Stimulated activated CD4-positive, alpha-beta T cell treated with anti-CD3 and anti-CD28 coated beads, Interleukin-1b, Interleukin-23, amount 100 ng/mL, for 1 hour (primary cell): ENCODE measurements at places on chromosomes 12 and 14.

GRCh38 chr12:55933169-55933798 lies 2.3 kb downstream of the DGKA start:
- no peak for DNase-seq

DNA sequence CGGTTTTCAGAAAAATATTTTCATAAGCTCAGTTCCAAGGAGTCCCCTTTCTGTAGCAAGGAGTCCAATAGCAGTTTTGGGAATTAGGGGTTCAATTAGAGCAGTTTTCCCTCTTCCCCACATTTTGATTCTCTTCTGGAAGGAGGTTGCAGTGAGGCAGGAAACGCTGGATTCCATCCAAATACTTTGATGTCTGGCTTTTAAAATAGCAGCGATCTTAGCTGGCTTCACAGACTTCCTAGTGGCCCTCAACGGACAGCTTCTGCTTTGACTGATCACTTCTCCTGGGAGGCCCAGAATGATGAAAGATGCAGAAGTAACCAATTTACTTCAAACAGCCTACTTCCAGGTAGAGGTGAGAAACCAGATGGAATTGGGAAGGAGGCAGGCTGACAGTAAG lies 63.1 kb downstream of the C12orf75 start:
- DNase-seq: no peak

- no peak for DNase-seq
Observed at GRCh38 chr12:67474934-67475620, 173.5 kb upstream of the DYRK2 start.

DNA sequence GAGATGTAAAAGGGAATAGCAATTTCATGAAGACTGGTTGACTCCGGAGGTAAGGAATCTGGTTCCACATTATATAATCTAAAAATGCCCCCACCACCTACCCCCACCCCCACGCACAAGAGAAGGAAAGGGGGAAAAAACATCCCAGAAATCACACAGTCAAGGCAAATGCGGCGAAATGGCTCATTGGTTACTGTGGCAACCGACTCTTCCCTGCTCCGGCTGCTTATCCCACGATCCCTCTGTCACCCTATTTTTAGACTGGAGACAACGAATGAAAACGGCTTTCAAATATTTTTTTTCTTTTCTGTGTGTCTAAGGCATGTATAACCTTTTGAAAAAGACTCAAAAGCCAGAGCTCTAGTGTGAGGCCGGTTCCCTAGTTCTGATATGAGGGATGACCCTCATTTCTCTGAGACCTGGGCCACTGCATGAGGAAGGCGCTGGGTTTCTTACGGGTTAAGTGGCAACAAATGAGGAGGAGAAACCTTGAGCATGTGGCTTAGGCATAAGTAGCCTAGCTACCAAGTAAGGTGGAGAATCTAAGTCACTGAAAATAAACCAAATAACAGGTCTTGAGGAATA lies 148.3 kb upstream of the GRIN2B start:
- DNase-seq: no peak

- DNase-seq: no peak
Observed at GRCh38 chr14:36944307-36945010, 227.9 kb downstream of the SLC25A21 start.

- DNase-seq: no peak
Observed at GRCh38 chr12:12171991-12172511, 94.8 kb downstream of the LRP6 start.

DNA sequence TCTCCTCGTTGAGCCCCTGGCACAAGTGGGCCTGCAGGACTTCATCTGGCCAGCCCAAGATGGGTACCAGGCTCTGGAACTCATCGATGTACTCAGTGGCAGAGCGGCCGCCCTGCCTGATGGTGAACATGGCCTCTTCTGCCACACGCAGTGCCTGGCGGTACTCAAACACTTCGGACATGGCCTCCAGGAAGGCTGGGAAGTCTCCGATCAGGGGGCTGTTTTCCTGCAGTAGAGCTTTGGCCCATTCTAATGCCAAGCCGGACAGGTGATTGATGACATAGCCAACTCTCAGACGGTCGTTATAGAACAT lies 19.8 kb downstream of the RTL1 start:
- DNase-seq: no peak

- DNase-seq: no peak
Observed at GRCh38 chr14:96268431-96269358, 12.7 kb downstream of the BDKRB1 start.

- DNase-seq: no peak
Observed at GRCh38 chr12:21485998-21486397, 15.4 kb downstream of the RECQL start.

GRCh38 chr14:76465664-76466063 lies 89.7 kb downstream of the ESRRB start:
- no peak for DNase-seq

- no peak for DNase-seq
Observed at GRCh38 chr14:97306760-97307246, 509.6 kb downstream of the VRK1 start.

- no peak for DNase-seq
Observed at GRCh38 chr12:97223419-97223818, 239.2 kb upstream of the RMST start.

DNA sequence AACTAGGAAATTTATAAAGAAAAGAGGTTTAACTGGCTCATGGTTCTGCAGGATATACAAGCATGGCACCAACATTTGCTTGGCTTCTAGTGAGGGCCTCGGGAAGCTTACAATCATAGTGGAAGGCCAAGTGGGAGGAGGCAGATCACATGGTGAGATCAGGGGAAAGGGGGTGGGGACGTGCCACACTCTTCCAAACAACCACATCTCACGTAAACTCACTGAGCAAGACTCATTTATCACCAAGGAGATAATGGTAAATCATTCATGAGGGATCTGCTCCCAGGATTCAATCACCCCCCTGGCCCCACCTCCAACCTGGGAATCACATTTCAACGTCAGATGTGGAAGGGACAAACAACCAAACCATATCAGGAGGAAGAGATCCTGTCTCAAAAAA lies 35.8 kb downstream of the NUMB start:
- no peak for DNase-seq

DNA sequence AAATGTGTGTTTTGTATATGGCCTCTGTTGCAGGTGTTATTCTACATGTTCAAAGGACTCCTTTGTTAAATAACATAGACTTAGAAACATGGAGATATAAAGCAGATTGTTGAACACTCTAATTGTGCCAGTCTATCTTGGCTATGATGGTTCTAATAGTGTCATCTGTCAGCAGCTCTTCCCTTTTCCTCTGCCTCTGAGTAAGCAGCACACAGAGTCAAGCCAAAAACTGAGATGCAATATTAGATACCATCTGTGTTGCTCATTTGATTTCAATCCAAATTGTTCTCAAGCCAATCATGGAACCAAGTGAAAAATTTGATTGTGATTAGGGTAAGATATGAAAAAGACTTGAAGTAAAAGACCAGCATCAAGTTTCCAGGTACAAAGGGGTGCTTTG lies 871.1 kb upstream of the MGAT4C start:
- no peak for DNase-seq

GRCh38 chr12:21921436-21921835 lies 19.8 kb downstream of the ABCC9 start:
- no peak for DNase-seq

DNA sequence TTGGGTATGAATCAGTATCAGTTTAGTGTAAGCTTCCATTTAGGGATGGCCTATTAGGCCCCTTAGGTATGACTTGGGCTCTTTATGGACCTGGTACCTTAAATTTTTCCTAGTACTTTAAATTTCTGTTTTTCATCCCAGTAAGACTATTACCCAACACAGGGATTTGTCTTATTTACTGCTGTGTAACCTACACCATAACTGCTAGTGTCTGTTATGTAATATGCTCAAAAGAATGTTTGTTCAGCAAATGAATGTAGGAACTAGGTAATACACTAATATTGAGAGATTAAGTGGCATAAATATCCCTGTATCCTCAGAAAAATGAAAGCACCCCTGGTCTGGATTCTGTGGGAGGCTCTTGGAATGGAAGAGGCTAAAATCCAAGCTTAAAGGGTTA lies 63.7 kb upstream of the YARS2 start:
- no peak for DNase-seq

- DNase-seq: no peak
Observed at GRCh38 chr14:73249564-73250316, 12.4 kb downstream of the PAPLN start.

- DNase-seq: no peak
Observed at GRCh38 chr14:81277096-81277495, 56.3 kb upstream of the GTF2A1 start.

DNA sequence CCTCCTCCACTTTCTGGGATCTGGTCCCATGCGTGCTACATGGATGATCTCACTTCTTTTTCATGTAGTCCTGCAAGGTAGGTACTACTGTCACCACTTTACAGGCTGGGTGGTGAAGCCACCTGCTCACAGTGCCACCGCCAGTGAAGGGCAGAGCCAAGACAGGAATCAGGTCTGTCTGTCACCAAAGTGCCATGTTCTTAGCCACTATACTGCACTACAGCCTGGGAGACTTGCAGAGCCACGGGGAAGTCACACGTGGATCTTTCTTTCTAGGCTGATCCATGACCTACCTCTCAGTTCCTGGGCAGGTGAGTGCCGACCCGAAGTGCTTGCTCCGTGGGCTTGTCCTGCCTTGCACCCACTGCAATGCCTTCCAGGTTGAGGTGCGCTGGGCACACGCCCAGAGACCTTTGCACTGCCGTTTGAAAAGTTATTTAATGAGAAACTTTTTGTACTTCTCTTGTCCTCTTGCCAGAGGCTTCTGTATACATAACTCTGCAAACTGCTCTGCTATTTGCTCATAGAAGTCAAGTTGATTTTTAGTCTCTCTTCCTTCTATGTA lies 19.7 kb upstream of the CLMN start:
- no peak for DNase-seq

GRCh38 chr12:1811948-1812291 lies 8.4 kb upstream of the LRTM2 start:
- DNase-seq: no peak

DNA sequence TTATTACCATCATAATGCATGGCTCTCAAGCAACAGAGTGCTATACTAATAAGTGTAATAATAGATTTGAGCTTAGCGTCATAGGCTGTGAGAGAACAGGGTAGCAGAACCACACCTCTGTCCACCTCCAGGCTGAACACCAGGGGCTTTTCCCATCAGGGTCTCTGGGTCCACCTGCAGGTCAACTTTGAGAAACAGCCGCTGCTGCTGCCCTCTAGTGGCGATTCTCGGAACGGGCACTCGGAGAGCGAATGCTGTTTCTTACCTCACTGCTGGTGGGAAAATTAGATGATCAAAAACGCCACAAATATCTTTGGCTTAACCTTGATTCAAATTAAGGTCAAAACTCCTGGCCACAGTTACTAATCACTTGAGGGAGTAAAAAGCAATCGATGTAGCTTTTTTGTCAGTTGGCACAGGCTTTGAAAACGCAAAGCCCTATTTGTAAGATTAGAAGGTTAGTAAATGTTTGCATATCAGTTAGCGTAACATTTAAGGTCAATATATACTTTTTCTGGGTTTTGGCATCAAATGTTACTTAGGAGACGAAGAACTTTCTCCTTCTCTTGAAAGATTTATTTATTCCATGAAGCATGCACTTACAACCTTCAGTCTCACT lies 127.9 kb upstream of the TMEM132D start:
- DNase-seq: peak; percentile 41

DNA sequence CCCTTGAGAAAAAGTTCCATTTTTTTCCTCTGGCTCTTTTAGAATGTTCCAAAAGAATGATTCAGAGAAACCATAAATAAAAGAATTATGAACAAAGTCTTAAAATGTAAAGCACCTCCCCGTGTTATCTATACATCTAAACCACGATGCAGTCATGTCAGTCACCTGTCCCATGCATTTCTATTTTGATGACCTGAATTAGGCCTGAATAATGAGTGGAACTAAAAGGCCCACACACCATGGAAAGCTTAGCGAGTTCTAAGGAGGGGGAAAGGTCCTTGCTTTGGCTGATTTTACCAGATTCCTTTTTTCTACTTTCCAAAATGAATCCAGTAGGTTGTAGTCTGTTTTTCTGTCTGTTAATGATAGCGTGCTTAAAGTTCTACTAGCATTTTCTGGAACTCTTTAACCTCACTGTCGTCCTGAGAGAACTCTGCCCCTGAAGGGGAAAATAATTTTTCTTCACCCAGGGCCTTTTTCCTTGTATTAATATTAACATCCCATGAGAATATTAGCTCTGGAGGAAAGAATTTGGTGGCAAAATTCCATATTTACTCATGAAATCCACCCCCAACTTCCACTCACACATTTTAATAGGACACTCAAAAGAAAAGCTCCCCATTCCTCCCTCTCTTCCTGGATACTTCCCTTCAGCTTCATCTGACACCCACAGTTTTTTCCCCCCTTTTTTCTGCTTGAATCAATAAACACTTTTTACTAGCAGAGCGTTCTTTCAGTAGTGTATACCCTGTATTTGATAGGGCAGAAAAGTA lies 266.3 kb upstream of the DIO2 start:
- no peak for DNase-seq

DNA sequence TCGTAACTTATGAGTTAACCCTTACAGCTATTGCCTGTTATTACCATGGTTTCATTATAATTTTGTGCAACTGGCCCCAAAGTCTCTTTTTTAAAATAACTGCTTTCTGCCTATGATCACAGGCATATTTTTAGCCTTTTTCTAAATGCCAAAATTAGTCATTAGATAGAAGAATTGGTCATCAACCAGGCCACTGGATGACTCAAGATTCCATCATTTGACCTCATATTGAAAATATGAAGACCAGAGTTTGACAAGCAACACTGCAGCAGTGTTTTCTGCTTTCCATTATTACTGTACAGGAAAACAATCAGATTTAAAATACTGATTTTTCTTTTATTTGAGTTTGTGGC lies 54.7 kb upstream of the OTOGL start:
- DNase-seq: no peak

- DNase-seq: no peak
Observed at GRCh38 chr12:29316752-29317151, 64.2 kb downstream of the ERGIC2 start.

- DNase-seq: no peak
Observed at GRCh38 chr14:77037938-77038568, 9.5 kb upstream of the IRF2BPL start.

DNA sequence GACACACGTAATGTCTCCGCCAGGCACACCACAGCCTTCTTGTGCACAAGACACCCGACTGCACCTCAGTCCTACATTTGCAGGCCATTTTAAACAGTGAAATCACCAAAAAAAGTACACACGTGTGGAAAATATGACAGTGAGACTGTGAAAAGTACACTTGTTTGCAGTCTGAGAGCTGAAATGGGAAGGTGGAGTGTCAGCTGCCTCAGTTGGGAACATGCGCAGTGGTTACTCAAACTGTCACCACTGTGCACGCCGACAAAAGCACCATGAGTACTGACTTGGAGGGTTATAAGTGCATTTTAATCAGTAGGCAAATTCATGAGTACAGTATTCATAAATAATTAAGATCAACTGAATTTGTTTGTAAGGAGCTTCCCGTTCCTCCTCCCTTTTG lies 15.8 kb downstream of the VPS33A start:
- no peak for DNase-seq

- no peak for DNase-seq
Observed at GRCh38 chr14:78710963-78711362, 540.8 kb downstream of the NRXN3 start.

- no peak for DNase-seq
Observed at GRCh38 chr14:95609398-95609990, 74.6 kb downstream of the GLRX5 start.
